ENCODE measurements at places on chromosomes 11 and 22. TPM values are rescaled to one million over a fixed set of nuclear protein-coding genes. Genes with fewer than 3 reads are reported as not detected.

The MCHR1 gene
- polyA plus RNA-seq, result 0.42 TPM

The CHST1 gene
- 17.1 TPM for polyA plus RNA-seq

The DSCAML1 gene
- polyA plus RNA-seq, result 1.6 TPM

The MS4A6E gene
- 167 TPM for polyA plus RNA-seq

The KCNK7 gene
- 0.26 TPM for polyA plus RNA-seq

The OR51B4 gene
- not detected for polyA plus RNA-seq

The MYOD1 gene
- polyA plus RNA-seq, result 0.69 TPM

The CCDC157 gene
- 69.2 TPM for polyA plus RNA-seq

The UVRAG gene
- polyA plus RNA-seq, result 10.8 TPM

The SYCE3 gene
- polyA plus RNA-seq, result 183 TPM

The HTR3B gene
- 1.1 TPM for polyA plus RNA-seq

The RRAS2 gene
- polyA plus RNA-seq, result 37.3 TPM

The OR4A16 gene
- polyA plus RNA-seq, result not detected

The TMEM123 gene
- 137 TPM for polyA plus RNA-seq

The PATE4 gene
- polyA plus RNA-seq, result 0.73 TPM

The NNMT gene
- 38.8 TPM for polyA plus RNA-seq

The MMP13 gene
- not detected for polyA plus RNA-seq

The POTEH gene
- polyA plus RNA-seq, result 2.4 TPM

The MYEOV gene
- polyA plus RNA-seq, result 1.1 TPM

The C11orf87 gene
- polyA plus RNA-seq, result 0.07 TPM

The USH1C gene
- polyA plus RNA-seq, result 3.7 TPM

The CHRM1 gene
- polyA plus RNA-seq, result 0.45 TPM

The SPON1 gene
- 11.9 TPM for polyA plus RNA-seq

The VSTM5 gene
- 0.26 TPM for polyA plus RNA-seq

The CASP1 gene
- 6.1 TPM for polyA plus RNA-seq

The TP53I11 gene
- 29.7 TPM for polyA plus RNA-seq

The TMEM223 gene
- polyA plus RNA-seq, result 11.5 TPM

The GATD1 gene
- 64.3 TPM for polyA plus RNA-seq

The TMPRSS4 gene
- polyA plus RNA-seq, result 4.3 TPM

The MS4A14 gene
- 127 TPM for polyA plus RNA-seq

The CTNND1 gene
- polyA plus RNA-seq, result 134 TPM

The CATSPER1 gene
- polyA plus RNA-seq, result 33.7 TPM

The ZBTB16 gene
- polyA plus RNA-seq, result 11.4 TPM

The LARGE2 gene
- 4.7 TPM for polyA plus RNA-seq

The LMNTD2 gene
- 26.1 TPM for polyA plus RNA-seq

The LRRC74B gene
- polyA plus RNA-seq, result 8.7 TPM

The TUBA8 gene
- 66.6 TPM for polyA plus RNA-seq

The ESAM gene
- polyA plus RNA-seq, result 15.8 TPM

The TIGD3 gene
- polyA plus RNA-seq, result 7.1 TPM

Data from testis (tissue), 5 donors.